Activated naive CD4-positive, alpha-beta T cell treated with Interleukin-2 at 50 U/mL for 16 hours (primary cell): ENCODE measurements at places on chromosomes 2 and 18.

DNA sequence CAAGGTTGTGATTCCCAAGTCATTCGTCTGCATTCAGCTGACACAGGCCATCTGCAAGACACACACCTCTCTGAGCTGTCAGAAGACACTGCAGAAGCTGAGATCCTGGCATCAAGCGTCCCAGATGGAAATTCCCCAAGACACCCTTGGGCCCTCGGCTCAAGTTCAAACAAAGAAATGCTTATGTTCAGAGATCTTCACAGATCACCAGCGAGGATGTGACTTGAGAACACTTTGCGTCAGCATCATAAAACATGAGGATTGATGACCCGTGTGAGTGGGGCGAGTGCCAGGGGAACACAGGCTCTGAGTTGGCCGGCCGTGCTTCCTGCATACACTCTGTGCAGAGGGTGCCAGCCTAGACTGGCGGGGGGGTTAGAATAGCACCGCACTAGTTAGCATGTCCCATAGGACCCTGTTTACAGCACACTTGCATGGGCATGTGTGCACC is 36.8 kb downstream of the KCNIP3 start:
- DNase-seq: no peak

DNA sequence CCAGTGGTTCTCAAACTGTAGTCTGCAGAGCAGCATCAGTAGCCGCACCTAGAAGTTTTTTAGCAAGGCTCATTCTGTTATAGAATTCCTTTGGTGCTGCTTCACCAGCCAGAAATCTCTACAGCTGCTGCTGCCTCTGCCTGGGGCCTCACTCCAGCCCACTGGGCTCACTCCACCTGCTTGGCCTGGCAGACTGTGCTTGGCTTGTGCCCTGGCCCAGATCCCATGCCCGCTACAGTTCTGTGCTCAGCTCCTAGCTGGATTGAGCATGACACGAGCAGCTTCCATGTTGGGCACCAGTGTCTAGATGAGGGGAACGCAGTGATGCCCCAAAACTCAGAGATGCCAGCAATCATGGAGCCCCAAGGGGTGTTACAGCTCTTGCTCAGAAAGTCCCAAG is 22.6 kb downstream of the MAPK4 start:
- no peak for DNase-seq

- no peak for DNase-seq
Measured at GRCh38 chr18:74892066-74892627, 294.5 kb downstream of the ZNF407 start.

GRCh38 chr18:28736951-28737350 is 560.0 kb upstream of the CDH2 start:
- DNase-seq: no peak
